Spinal cord (tissue), 10 donors: ENCODE measurements at places on chromosomes 12 and 14.
A peak's percentile ranks its signal among the peaks of the same experiment; 100 is the strongest.

DNA sequence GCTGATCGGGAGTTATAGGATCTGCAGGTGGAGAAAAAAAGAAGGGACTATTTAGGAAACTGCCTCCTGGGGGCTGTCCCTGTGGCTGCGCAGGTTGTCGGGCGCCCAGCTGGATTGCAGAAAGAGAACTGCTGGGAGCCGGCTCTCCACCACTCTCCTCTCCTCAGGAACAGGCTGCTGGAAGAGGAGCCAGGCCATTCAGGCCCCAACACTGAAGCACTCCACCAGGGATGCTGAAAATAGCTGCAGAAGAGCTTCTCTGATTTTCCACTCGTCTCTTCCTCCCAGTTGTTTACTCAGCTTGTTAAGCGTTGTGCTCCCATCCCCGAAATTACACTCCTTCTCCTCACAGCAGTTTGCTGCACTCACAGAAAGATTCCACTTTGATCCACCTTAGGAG is 347.3 kb downstream of the GLT1D1 start:
- H3K4me1 ChIP-seq: no peaks in the 10 kb centered on the region
- no peak for DNase-seq
- H3K4me3 ChIP-seq: no peak overlapping the region
- no peaks in the 10 kb centered on the region for H3K36me3 ChIP-seq
- H3K27me3 ChIP-seq: no peaks in the 10 kb centered on the region

- no peak overlapping the region for H3K4me3 ChIP-seq
- H3K4me1 ChIP-seq: no peaks in the 10 kb centered on the region
- H3K27me3 ChIP-seq: no peaks in the 10 kb centered on the region
- H3K36me3 ChIP-seq: no peaks in the 10 kb centered on the region
These were observed 2.1 kb upstream of the EDDM3A start for GRCh38 chr14:20743556-20743955.

DNA sequence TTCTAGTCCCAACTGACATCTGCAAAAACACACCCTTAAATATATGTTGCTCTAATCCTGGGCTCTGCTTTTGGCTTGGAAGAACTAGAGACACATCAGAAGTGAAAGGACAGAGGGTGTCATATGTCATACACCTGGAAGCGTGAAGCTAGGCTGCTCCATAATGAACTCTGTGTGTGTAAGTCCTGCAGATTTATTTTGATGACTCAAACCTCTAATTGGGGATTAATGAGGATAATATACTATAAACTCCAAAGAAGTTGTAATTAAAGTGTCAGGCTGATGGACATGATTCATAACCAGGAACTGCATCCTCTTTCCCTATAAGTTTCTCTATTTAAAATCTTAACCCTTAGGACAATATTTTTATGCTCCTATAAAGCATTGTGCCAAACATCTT is 4.4 kb upstream of the KCNK10 start:
- H3K27me3 ChIP-seq: peaks cover 27% of the 10 kb centered on the region
- no peak overlapping the region for H3K4me3 ChIP-seq
- H3K4me1 ChIP-seq: peaks cover 23% of the 10 kb centered on the region
- no peaks in the 10 kb centered on the region for H3K36me3 ChIP-seq
- no peak overlapping the region for H3K27ac ChIP-seq
- no peak for DNase-seq

DNA sequence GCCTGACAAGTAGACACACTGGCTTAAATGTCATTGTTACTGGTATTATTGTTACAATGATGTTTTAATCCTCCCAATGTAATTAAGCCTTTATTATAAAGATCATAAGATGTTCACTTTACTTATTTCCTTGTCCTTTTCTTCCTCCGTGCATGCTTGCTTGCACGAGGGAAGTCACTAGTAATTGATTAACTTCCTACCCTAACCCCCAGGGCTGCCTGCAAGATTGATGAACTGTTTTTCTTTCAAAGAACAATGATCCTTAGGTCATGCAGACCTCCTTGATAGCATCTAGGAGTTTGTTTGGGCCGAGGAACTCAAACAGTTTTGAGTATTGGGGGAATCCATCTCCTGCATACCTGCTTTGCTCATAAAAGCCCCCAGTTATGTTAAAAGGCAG is 43.0 kb downstream of the GLRX5 start:
- no peak overlapping the region for H3K4me3 ChIP-seq
- no peaks in the 10 kb centered on the region for H3K27me3 ChIP-seq
- H3K27ac ChIP-seq: no peak overlapping the region
- DNase-seq: no peak

- no peaks in the 10 kb centered on the region for H3K36me3 ChIP-seq
- no peak overlapping the region for H3K4me3 ChIP-seq
- no peaks in the 10 kb centered on the region for H3K4me1 ChIP-seq
- H3K27me3 ChIP-seq: no peaks in the 10 kb centered on the region
- no peak for DNase-seq
- H3K27ac ChIP-seq: no peak overlapping the region
These were observed 237.1 kb downstream of the GPHN start for GRCh38 chr14:66745078-66745477.

DNA sequence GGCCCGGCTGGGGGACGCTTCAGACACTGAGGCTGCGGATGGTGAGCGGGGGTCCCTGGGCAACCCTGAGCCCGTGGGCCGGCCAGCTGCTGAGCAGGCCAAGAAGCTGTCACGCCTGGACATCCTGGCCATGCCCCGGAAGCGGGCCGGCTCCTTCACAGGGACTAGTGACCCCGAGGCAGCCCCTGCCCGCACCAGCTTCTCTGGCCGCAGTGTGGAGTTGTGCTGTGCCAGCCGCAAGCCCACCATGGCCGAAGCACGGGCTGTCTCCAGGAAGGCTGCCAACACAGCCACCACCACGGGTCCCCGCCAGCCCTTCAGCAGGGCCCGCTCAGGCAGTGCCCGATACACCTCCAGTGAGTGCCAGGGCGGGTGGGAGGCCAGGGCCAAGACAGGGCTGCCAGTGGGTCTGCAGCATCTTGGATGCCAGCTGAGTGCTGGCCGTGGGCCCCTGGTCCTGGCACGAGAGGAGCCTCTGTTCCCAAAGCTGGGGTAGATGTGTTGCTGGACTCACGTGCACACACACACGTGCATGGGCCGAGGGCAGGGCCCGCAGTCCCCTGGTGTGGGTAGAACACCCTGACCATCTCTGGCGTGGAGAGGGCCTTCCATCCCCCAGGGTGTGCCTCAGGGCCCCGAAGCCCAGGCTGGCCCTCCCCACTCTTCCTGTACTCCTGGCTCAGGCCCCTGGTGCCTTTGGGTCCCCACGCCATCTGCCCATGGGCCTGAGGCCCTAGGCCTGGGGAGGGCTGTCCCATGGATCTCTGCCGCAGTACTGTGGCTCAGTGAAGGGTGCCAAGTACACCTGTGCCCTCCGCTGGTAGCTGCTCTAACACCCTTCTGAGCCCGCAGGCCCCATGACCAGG is 22.8 kb downstream of the CEP170B start:
- H3K4me1 ChIP-seq: no peaks in the 10 kb centered on the region
- peaks cover 77% of the 10 kb centered on the region for H3K36me3 ChIP-seq
- no peak overlapping the region for H3K4me3 ChIP-seq
- no peak for DNase-seq
- no peaks in the 10 kb centered on the region for H3K27me3 ChIP-seq

GRCh38 chr12:108625228-108625627 is 8.5 kb downstream of the SELPLG start:
- peaks cover 9% of the 10 kb centered on the region for H3K4me1 ChIP-seq
- H3K27ac ChIP-seq: no peak overlapping the region
- H3K27me3 ChIP-seq: no peaks in the 10 kb centered on the region
- no peaks in the 10 kb centered on the region for H3K36me3 ChIP-seq
- no peak overlapping the region for H3K4me3 ChIP-seq
- no peak for DNase-seq

DNA sequence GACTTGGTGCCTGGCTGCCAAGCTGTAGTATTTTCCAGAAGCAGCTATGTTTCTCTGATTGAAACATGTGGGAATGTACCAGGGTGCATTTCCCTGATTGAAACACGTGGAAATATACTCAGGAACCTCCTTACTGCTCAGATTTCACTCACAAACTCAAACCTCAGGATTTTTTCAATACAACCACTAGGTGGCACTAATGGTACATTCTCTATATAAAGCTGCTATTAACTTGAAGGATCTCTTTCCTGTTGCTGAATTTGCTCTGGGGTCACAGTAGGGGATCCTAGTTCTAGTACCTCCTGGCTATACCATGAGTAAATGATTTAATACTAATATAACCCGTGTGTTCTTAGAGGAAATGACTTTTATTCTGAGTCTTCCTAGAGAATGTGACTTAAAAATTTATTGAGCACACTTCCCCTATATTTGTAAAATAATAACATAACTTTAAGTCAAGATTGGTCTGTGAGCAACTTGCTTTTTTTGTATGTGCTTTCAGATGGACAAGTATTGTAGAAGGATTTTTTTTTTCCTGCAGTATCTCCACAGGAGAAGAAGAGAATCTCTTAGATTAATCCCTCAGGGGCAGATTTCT is 173.8 kb upstream of the MIS18BP1 start:
- H3K27ac ChIP-seq: no peak overlapping the region
- peak; percentile 20 for DNase-seq
- H3K4me1 ChIP-seq: no peaks in the 10 kb centered on the region
- no peaks in the 10 kb centered on the region for H3K36me3 ChIP-seq
- no peaks in the 10 kb centered on the region for H3K27me3 ChIP-seq

GRCh38 chr14:58876608-58877007 is 238.8 kb downstream of the DACT1 start:
- no peak overlapping the region for H3K4me3 ChIP-seq
- no peaks in the 10 kb centered on the region for H3K4me1 ChIP-seq
- no peak overlapping the region for H3K27ac ChIP-seq
- H3K36me3 ChIP-seq: no peaks in the 10 kb centered on the region

GRCh38 chr12:119728444-119728745 is 60.5 kb downstream of the PRKAB1 start:
- no peaks in the 10 kb centered on the region for H3K27me3 ChIP-seq
- DNase-seq: no peak
- H3K4me3 ChIP-seq: no peak overlapping the region
- no peaks in the 10 kb centered on the region for H3K4me1 ChIP-seq
- no peak overlapping the region for H3K27ac ChIP-seq

- no peaks in the 10 kb centered on the region for H3K4me1 ChIP-seq
- H3K36me3 ChIP-seq: peaks cover 3% of the 10 kb centered on the region
- no peak overlapping the region for H3K27ac ChIP-seq
- no peak overlapping the region for H3K4me3 ChIP-seq
These were observed 101.3 kb downstream of the LGMN start for GRCh38 chr14:92646952-92647796.

GRCh38 chr14:102532204-102532658 is 22.7 kb upstream of the ANKRD9 start:
- H3K36me3 ChIP-seq: no peaks in the 10 kb centered on the region
- no peak overlapping the region for H3K27ac ChIP-seq
- DNase-seq: no peak
- no peak overlapping the region for H3K4me3 ChIP-seq
- no peaks in the 10 kb centered on the region for H3K27me3 ChIP-seq

DNA sequence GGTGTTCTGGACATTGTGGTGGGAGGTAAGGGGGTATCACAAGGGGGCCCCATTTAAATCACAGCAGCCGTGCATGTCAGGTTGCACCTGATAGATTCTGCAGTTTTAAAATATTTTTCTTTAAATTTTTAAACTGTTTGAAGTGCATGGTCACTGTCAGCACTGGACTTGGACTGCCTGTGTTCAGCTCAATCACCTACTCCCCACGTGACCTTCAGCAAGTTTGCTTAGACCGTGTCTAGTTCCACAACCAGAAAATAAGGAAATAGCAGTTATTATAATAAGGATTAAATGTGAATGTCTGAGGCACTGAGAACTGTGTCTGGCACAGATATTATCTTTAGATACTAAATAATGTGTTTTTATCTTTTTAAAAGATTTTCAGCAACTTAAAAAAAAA is 64.7 kb downstream of the ESR2 start:
- DNase-seq: no peak
- no peaks in the 10 kb centered on the region for H3K4me1 ChIP-seq
- peaks cover 18% of the 10 kb centered on the region for H3K36me3 ChIP-seq
- H3K27ac ChIP-seq: no peak overlapping the region
- H3K4me3 ChIP-seq: no peak overlapping the region
- H3K27me3 ChIP-seq: no peaks in the 10 kb centered on the region

DNA sequence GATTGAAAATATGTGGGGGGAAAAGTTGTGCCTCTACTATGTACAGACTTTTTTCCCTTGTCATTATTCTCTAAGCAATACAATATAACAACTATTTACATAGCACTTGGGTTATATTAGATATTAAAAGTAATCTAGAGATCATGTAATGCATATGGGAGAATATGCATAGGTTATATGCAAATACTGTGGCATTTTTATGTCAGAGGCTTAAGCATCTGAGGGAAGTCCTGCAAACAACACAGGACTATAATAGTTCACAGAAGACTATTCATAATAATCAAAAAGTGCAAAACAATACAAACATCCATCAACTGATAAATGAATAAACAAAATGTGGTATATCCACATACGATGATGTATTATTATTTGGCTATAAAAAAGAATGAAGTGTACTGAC is 33.7 kb downstream of the YAF2 start:
- DNase-seq: no peak
- H3K4me1 ChIP-seq: no peaks in the 10 kb centered on the region
- H3K27me3 ChIP-seq: no peaks in the 10 kb centered on the region
- H3K27ac ChIP-seq: no peak overlapping the region
- no peak overlapping the region for H3K4me3 ChIP-seq
- no peaks in the 10 kb centered on the region for H3K36me3 ChIP-seq

DNA sequence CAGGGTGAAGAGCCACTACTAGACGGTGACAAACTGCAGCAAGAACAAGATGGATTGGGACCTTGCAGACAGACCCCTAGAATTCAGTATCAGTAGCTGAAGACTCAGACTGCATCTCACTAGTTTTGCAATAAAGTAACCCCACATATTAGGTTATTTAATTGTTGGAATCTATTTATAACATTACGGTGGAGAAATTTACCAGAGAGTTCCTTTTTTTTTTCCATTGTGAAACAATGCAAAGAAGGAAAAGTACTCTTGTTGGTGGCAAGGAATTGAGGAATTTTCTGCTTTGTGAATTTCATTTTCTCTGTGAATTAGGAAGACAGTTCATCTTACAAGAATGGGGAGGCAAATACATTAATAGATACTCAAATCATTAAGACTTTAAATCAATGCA is 185.7 kb upstream of the PPFIA2 start:
- H3K4me3 ChIP-seq: no peak overlapping the region
- H3K36me3 ChIP-seq: no peaks in the 10 kb centered on the region
- no peak for DNase-seq
- H3K4me1 ChIP-seq: no peaks in the 10 kb centered on the region
- no peaks in the 10 kb centered on the region for H3K27me3 ChIP-seq

- DNase-seq: no peak
- peak overlapping the region; percentile 67 for H3K4me3 ChIP-seq
- H3K27me3 ChIP-seq: no peaks in the 10 kb centered on the region
These were observed 1.1 kb downstream of the GXYLT1 start for GRCh38 chr12:42143452-42144157.

GRCh38 chr12:55927588-55928502 is at the start of gene PYM1:
Gene PYM1, minus strand, starts transcription at chr12:55927894. Its CDS starts 133 bp downstream, at chr12:55927761.
- H3K36me3 ChIP-seq: no peaks in the 10 kb centered on the region
- no peak for DNase-seq
- peaks cover 2% of the 10 kb centered on the region for H3K27me3 ChIP-seq
- peak within 1 kb of the TSS; percentile 91 for H3K4me3 ChIP-seq

DNA sequence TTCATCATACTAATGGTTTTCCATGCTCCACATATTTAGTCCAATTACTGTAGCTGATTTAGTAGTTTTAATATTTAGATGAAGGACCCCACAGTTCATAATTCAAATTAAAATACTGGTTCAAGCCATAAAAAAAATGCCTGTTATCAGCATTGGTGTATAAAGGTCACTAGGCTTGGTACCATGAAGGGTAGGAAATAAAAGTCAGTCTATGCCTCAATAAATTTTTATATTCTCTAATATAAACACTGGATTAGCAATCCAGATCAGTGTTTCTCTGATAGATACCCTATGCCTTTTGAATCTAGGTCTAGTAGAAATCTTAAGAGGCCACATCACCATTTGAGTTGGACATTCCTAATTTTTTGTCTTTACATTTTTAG is 163.2 kb upstream of the HIF1A start:
- no peaks in the 10 kb centered on the region for H3K4me1 ChIP-seq
- no peaks in the 10 kb centered on the region for H3K36me3 ChIP-seq
- H3K27me3 ChIP-seq: no peaks in the 10 kb centered on the region
- no peak overlapping the region for H3K27ac ChIP-seq
- H3K4me3 ChIP-seq: no peak overlapping the region
